ENCODE measurements at places on chromosomes 4 and X. TPM values are rescaled to one million over a fixed set of nuclear protein-coding genes. Genes with fewer than 3 reads are reported as not detected.

DNA sequence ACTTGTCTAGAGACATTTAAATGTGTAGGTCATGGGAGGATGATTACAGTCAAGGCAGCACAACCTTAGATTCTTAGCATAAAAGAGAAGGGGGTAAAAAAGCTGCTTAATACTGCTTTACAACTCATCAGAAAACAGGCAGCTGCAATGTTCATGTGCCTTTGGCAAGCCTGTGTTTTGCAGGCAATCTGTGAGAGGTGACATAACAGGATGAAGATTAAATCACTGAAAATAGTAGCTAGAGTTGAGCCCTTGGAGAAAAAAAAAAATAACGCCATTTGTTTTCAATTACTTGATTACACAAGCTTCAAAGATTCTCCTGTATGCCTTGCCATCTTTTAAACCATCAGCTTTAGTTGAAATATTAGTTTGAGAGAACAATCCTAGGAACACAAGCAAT is 847.6 kb upstream of the LCORL start:
- no peak for DNase-seq

- no peak for DNase-seq
Measured at GRCh38 chr4:168856312-168856711, 153.7 kb downstream of the CBR4 start.

GRCh38 chrX:29453333-29453732 is 762.0 kb upstream of the MAGEB2 start:
- DNase-seq: no peak

- DNase-seq: no peak
Measured at GRCh38 chr4:94724016-94724790, 33.6 kb upstream of the BMPR1B start.

DNA sequence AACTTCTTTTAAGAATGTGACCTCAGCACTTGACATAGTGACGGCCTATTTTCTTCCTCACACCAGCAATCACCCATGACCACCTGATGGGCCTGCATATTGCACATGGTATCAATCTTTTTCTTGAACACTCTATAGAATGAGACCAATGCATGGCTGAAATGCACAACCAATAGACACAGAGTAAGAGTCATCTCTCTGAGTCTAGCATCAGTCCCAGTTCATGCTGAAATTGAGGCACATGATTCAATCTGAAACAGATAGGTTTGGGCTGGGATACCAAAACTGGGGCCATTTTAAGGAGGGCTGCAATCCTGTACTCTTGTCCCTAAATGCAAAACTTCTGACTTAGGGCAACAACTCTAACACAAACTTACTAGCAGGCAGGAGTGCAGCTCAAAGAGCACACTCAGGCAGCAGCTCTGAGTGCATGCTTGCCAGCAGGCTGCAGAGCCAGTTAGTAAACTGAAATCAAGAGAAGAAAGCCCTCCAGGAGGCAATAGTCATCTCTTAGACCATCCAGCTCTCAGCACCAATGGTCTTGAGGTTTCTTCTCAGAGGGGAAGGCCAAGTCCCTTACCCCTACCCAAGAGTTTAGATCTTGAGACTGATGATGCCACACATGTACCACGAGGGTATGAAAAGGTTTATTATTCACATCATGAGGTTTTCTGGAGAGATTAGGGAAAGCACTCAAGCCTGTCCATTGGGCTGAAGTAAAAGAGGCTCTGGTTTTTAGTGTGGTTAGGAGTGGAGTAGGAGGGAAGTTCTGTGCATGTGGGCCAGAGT is 24.7 kb upstream of the GPR101 start:
- no peak for DNase-seq

GRCh38 chrX:15848576-15848975 is 6.0 kb downstream of the AP1S2 start:
- DNase-seq: no peak

The ZDHHC9 gene
- total RNA-seq: 7.6 TPM

The PRKG2 gene
- total RNA-seq: 0.49 TPM

The GYG2 gene
- not detected for total RNA-seq

The CHIC1 gene
- total RNA-seq: 13.0 TPM

The TSPAN7 gene
- 0.73 TPM for total RNA-seq
